ENCODE measurements at places on chromosomes 16 and 17.

- H3K4me3 ChIP-seq, result no peak overlapping the region
- no peaks in the 10 kb centered on the region for H3K4me1 ChIP-seq
- H3K27ac ChIP-seq, result no peak overlapping the region
- DNase-seq, result no peak
- no peaks in the 10 kb centered on the region for H3K36me3 ChIP-seq
Measured at GRCh38 chr16:79276501-79276900, 324.0 kb downstream of the MAF start.

DNA sequence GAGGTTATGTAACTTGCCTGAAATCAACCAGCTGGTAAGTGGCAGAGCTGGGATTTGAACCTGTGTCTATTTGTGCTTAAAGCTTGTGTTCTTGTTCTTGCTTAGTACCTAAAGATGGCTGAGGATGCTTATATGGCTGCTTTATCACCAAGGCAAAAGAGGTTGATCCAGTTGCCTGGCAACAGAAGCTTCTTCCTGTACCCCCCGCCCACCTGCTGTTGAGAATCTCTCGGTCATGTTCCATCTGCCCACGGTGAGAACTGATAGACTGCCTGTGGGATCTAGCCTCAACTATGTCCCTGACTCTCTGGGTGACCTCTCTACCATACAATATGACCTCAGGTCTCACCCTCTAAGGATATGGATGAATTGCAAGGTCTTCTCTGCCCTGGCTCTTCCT, 60.7 kb downstream of the ABCC6 start:
- H3K36me3 ChIP-seq, result no peaks in the 10 kb centered on the region
- H3K4me3 ChIP-seq, result no peak overlapping the region
- no peak for DNase-seq
- H3K27ac ChIP-seq, result no peak overlapping the region
- no peaks in the 10 kb centered on the region for H3K4me1 ChIP-seq

DNA sequence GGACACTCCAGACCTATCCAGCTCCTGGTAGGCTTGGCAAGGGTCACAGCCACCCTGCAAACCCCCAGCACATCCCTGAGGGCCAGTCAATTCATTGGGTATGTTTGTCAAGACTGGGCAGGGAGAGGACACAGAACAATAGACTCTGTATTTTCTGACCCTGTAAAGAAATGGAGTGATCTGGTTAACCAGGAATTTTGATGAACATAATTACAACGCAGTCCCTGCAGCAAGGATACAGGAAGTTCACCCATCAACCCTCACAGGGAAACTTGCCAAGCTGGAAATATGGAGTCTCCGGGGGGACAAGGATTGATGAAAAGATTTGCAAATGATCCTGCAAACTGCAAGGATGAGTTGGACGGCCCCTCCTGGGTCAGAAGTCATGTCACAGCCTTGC, 126.1 kb upstream of the RCVRN start:
- no peak overlapping the region for H3K27ac ChIP-seq
- H3K36me3 ChIP-seq, result no peaks in the 10 kb centered on the region
- no peaks in the 10 kb centered on the region for H3K27me3 ChIP-seq
- no peak overlapping the region for H3K4me3 ChIP-seq
- no peak for DNase-seq
- no peaks in the 10 kb centered on the region for H3K4me1 ChIP-seq

DNA sequence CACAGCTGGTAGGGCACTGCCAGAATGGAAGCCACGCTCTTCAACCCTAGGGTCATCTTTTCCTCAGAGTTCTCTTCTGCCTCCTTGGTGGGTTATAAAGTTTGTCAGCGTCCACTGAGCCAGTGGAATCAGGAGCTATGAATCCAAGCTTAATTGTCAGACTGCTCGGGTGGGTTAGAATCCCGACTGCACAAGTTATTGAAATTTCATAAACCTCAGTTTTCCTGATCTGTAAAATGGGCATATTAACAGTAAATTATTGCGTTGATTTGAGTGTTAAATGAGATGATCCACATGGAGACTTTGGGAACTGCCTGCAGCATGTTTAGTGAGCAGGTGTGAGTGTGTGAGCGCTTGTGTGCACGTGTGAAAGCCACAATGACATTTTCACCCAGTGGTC, 400.5 kb upstream of the CDH11 start:
- no peak overlapping the region for H3K4me3 ChIP-seq
- no peak for DNase-seq
- H3K27me3 ChIP-seq, result no peaks in the 10 kb centered on the region
- H3K4me1 ChIP-seq, result no peaks in the 10 kb centered on the region
- no peaks in the 10 kb centered on the region for H3K36me3 ChIP-seq
- H3K27ac ChIP-seq, result no peak overlapping the region

DNA sequence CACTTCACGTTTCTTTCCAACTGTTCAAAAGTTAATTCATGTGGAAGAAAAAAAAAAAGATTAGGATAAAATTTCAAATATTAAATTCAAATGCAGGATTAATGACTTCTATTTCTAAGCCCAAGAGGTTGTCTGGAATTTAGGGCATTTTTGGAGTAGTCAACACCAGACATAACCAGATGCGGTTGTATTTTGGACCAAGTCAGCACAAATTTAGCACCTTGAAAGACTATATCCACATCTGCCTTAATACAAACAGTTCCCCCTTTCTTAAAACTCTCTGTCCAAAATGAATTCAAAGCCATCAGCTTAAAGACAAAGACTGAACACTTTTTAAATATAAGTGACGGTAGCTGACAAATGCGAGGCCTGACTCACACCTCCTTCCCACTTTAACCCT, 282.9 kb downstream of the C16orf95 start:
- no peak for DNase-seq
- H3K27me3 ChIP-seq, result no peaks in the 10 kb centered on the region
- H3K4me1 ChIP-seq, result no peaks in the 10 kb centered on the region
- H3K36me3 ChIP-seq, result no peaks in the 10 kb centered on the region
- H3K4me3 ChIP-seq, result no peak overlapping the region

- no peak for DNase-seq
- no peak overlapping the region for H3K27ac ChIP-seq
Measured at GRCh38 chr17:35241520-35241919, 1.4 kb upstream of the SLFN5 start.

Data from A673 (cell line).